ENCODE measurements at places on chromosomes 2 and 18. TPM values are rescaled to one million over a fixed set of nuclear protein-coding genes. Genes with fewer than 3 reads are reported as not detected.

DNA sequence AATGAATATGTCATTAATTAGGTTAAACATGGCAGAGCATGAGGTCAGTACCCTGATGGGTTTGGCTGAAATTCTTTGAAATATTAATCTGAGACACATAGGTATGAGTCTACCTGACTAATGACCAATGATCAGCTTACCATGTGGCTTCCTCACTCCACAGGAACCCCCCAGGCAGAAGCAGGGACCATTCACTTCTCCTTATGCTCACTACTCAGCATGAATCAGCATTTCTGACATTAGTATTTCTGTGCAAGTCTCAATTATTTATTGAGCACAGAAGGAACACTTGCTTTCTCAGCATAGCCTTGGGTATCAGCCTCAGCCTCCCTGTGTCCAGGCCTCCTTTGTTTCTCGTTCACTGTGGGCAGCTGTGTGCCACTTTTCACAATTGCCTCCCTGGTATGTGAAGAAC is 9.3 kb upstream of the KCNE4 start:
- no peak overlapping the region for H3K27ac ChIP-seq
- no peak for DNase-seq
- no peaks in the 10 kb centered on the region for H3K36me3 ChIP-seq

DNA sequence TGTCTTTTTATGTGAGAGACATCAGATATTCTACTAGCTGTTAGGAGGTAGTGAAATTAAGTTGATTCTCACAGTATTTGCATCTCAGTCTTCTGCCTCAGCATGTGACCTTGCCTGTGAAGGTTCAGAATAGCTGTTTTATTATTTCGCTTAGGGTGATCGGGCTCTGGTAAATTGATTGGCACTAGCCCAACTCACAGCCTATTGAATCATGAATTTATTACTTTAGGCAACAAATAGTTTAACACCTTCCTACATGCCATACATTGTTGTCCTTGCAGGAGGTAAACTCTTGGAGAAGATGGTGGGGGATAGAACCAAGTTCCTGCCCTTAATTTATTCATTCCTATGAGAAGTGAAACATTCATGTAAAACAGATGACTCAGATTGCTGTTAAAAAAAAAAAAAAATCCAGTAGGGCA is 101.9 kb downstream of the GPD2 start:
- no peaks in the 10 kb centered on the region for H3K36me3 ChIP-seq
- H3K4me1 ChIP-seq, result peaks cover 49% of the 10 kb centered on the region
- peak; percentile 53 for DNase-seq
- H3K27ac ChIP-seq, result peak overlapping the region; percentile 69
- no peaks in the 10 kb centered on the region for H3K27me3 ChIP-seq

- H3K4me3 ChIP-seq, result peak overlapping the region; percentile 70
- H3K27ac ChIP-seq, result peak overlapping the region; percentile 64
- no peak for DNase-seq
These were observed 502 bp downstream of the TUBB6 start for GRCh38 chr18:12308386-12309100.

TM4SF20 gene
- total RNA-seq, result not detected

GRCh38 chr2:47225061-47225783 is 70.1 kb upstream of the STPG4 start:
- H3K36me3 ChIP-seq, result no peaks in the 10 kb centered on the region
- H3K27me3 ChIP-seq, result no peaks in the 10 kb centered on the region
- no peaks in the 10 kb centered on the region for H3K4me1 ChIP-seq
- H3K27ac ChIP-seq, result no peak overlapping the region
- H3K4me3 ChIP-seq, result no peak overlapping the region

DNA sequence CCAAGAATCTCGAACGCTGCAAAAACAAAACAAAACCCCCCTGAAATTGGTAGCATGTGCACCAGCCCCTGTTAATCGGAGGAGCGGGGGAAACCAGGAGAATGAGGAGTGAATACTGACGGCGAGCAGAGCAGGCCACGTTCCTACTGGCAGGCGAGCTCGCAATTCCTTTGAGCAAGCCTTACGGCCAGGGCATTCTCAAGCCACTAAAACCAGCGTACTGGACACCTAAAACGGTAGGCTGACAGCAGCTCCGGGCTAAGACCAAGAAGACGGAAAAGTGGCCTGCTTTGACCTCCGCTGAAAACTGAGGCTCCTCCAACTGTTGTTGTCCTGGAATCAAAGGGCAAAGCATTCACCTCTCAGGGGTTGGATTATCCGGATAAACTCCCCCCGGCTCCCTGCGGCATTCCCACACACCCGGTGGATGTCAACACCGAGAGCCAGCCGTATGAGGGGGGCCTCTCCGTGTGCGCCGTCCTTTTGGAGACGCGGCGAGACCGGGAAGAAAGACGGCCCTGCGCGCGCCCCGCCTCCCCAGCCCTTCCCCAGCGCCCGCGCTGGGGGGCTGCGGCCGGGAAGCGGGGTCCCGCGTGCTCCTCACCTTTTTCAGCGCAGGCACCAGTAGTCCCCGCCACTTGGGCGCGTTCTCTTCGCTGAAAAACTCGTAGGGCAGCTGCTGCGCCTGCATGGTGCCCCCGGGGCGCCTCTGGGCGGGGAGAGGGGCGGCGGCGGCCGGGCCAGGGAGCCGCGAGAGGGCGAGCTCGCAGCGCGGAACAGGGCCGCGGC is 925 bp downstream of the SOS1 start:
- H3K4me3 ChIP-seq, result peak overlapping the region; percentile 77
- H3K27me3 ChIP-seq, result no peaks in the 10 kb centered on the region
- no peak for DNase-seq
- H3K4me1 ChIP-seq, result peaks cover 3% of the 10 kb centered on the region
- H3K36me3 ChIP-seq, result no peaks in the 10 kb centered on the region

DNA sequence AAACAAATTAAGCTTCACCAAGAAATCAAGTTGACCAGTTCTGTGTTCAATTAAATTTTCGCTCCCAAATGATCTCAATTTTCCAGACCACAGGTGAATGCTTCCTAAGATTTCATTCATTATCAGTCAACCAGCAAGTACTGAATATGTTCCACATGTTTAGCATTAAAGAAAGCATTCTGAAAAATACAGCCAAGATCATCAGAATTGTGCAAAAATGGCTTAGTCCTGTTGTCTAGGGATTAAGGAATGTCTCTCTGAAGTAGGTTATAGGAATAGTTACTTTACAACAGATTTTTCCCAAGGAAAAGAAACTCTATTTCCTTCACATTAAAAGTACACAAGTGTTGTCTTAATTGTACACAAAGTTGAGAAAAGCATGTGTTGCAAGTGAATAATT is 69.2 kb downstream of the NRXN1 start:
- no peak overlapping the region for H3K27ac ChIP-seq
- no peaks in the 10 kb centered on the region for H3K4me1 ChIP-seq
- DNase-seq, result no peak
- H3K4me3 ChIP-seq, result no peak overlapping the region
- H3K36me3 ChIP-seq, result no peaks in the 10 kb centered on the region
- H3K27me3 ChIP-seq, result no peaks in the 10 kb centered on the region

ERMN gene
- 1.2 TPM for total RNA-seq

SPP2 gene
- 0.37 TPM for total RNA-seq

ACOXL gene
- 1.1 TPM for total RNA-seq

PRPF40A gene
- total RNA-seq, result 145 TPM

DNA sequence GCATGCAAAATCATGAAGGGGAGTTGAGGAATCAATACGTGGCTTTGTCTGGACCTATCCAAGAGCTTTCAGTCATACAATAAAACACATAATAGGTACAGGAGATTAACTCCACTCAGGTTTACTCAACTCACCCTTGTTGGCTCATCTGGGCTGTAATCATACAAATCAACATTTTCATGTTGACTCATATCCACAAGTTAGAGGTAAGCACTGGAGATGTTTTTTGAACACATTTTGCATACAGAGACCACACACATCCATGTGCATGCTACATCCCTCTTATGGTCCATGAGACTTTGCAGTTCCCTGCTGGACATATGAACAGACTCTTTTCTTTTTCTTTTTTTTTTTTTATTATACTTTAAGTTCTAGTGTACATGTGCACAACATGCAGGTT is 336.9 kb upstream of the PIK3C3 start:
- H3K4me1 ChIP-seq, result no peaks in the 10 kb centered on the region
- no peaks in the 10 kb centered on the region for H3K36me3 ChIP-seq
- no peak for DNase-seq
- H3K27me3 ChIP-seq, result no peaks in the 10 kb centered on the region

GRCh38 chr18:41373612-41374011 is 581.4 kb upstream of the PIK3C3 start:
- no peaks in the 10 kb centered on the region for H3K27me3 ChIP-seq
- H3K27ac ChIP-seq, result no peak overlapping the region
- H3K36me3 ChIP-seq, result no peaks in the 10 kb centered on the region
- DNase-seq, result no peak

MAPRE3 gene
- total RNA-seq, result 0.61 TPM

DNA sequence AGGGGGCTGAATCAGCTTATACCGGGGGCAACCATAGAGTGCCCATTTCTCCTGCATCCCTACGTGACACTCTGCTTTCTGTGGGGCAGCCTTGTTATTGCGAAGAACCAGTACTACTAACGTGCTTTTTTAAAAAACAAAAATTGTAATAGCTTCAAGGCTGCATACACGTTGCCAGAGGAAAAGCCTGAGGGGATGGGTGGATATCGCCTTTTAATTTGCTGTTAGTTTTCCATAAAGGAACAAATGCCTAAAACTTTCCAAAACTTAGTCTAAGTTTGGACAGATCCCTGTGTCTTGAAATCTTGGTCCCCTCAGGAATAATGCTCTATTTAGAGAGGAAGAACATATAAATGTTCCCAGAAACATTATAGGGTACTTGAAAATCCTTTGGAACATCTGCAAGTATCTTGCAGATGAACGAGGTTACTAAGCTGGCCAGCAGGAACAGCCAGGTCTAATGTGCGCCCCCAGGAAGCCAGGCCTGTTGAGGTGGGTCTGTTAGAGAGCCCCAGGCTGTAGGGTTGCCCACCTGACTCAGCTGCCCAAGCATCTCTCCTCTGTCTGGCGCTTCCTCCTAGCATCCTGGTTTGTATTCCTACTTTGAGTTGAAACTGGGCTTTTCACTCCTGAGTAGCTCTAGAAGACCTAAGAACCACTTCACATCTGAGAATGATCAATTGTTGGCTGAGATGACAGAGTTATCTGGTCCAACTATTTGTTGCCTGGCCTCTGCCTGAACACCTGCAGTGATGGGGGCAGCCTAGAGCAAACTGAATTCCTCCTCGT is 96.9 kb downstream of the TGOLN2 start:
- H3K4me3 ChIP-seq, result no peak overlapping the region
- no peaks in the 10 kb centered on the region for H3K27me3 ChIP-seq
- DNase-seq, result no peak
- H3K36me3 ChIP-seq, result no peaks in the 10 kb centered on the region

DNA sequence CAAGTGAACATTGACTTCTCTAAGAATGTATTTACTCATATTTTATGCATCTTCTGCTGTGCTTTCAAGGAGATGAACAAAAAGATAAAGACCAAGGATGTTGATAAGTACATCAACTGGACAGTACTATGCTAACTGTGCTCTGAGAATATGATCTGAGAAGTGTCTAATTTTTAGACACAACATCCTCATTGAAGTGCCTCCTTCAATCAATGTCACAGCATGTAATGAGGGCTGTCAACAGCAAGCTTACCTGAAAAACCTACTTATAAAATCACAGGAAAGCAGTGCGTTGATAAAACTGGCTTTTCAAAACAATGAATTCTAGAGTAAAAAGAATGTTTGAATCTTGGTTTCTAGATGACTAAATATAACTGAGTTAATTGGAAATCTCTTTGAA is 452.9 kb upstream of the DSEL start:
- H3K4me3 ChIP-seq, result no peak overlapping the region
- no peaks in the 10 kb centered on the region for H3K27me3 ChIP-seq
- no peak overlapping the region for H3K27ac ChIP-seq
- no peaks in the 10 kb centered on the region for H3K36me3 ChIP-seq
- no peaks in the 10 kb centered on the region for H3K4me1 ChIP-seq

DNA sequence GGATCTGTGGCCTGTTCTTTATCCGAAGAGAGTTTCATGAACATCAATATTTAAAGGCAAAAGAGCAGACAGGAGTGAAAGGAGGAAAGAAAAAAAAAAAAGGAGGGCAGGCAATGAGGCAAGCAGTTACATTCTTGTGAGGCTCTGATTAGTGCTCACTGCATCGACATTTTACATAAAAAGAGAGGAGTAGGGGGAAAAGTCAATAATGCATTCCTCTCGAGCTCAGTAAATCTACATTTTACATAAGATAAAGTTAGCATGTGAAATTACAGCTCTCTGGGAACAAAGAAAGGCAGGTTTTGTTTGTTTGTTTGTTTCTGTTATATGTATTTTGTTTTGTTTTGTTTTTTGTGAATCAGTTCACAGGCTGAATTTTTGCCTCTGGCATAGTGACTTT is 187.1 kb upstream of the ARL4C start:
- H3K36me3 ChIP-seq, result no peaks in the 10 kb centered on the region
- H3K27ac ChIP-seq, result no peak overlapping the region
- H3K4me3 ChIP-seq, result no peak overlapping the region
- H3K27me3 ChIP-seq, result no peaks in the 10 kb centered on the region
- H3K4me1 ChIP-seq, result no peaks in the 10 kb centered on the region
- no peak for DNase-seq

FAP gene
- total RNA-seq, result not detected

DNA sequence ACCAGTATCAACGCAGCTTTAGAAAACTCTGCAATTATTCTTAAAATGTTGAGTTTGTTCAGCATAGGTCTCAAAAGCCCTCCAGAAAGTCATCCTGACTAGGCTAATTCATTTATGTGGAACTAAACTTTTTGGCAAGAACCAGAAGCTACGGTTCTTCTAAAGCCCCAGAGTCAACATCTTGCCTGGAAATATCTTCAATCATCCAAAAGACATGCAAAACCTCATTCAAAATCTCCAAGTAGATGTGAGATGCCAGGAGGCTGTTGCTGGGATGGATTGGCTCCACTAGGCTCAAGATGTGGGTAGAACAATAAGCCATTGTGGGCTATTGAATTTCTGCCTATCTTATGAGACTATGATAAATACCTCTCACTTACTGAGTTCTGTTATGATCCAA is 2.1 kb upstream of the SCG2 start:
- no peaks in the 10 kb centered on the region for H3K4me1 ChIP-seq
- no peak overlapping the region for H3K4me3 ChIP-seq
- H3K36me3 ChIP-seq, result no peaks in the 10 kb centered on the region
- H3K27me3 ChIP-seq, result no peaks in the 10 kb centered on the region
- H3K27ac ChIP-seq, result no peak overlapping the region

DNA sequence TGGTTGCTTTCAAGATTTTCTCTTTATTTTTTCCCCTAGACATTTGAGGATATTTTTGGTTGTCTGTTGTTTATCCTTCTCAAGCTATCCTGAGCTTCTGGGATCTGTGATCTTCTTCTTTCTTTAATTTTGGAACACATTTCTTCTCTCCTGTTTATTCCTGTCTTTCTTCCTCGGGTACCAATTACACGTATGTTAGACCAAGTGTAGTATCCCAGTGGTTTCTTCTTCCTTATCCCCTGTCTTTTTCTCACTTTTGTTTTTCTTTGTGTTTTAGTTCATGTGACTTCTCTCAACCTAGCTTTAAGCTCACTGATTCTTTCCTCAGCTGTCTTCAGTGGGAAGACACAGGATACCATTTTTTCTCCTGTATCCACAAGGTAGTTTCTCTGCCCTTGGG is 120.0 kb downstream of the GALR1 start:
- no peak overlapping the region for H3K4me3 ChIP-seq
- no peak overlapping the region for H3K27ac ChIP-seq
- no peaks in the 10 kb centered on the region for H3K27me3 ChIP-seq
- no peaks in the 10 kb centered on the region for H3K36me3 ChIP-seq
- no peaks in the 10 kb centered on the region for H3K4me1 ChIP-seq
- no peak for DNase-seq

- H3K27me3 ChIP-seq, result no peaks in the 10 kb centered on the region
- no peak overlapping the region for H3K4me3 ChIP-seq
- DNase-seq, result no peak
- no peak overlapping the region for H3K27ac ChIP-seq
- H3K36me3 ChIP-seq, result no peaks in the 10 kb centered on the region
- no peaks in the 10 kb centered on the region for H3K4me1 ChIP-seq
These were observed 313.8 kb downstream of the PDE11A start for GRCh38 chr2:177758591-177759371.

FABP1 gene
- total RNA-seq, result not detected
